ENCODE measurements at places on chromosomes 2 and 18. TPM values are rescaled to one million over a fixed set of nuclear protein-coding genes. Genes with fewer than 3 reads are reported as not detected.

DNA sequence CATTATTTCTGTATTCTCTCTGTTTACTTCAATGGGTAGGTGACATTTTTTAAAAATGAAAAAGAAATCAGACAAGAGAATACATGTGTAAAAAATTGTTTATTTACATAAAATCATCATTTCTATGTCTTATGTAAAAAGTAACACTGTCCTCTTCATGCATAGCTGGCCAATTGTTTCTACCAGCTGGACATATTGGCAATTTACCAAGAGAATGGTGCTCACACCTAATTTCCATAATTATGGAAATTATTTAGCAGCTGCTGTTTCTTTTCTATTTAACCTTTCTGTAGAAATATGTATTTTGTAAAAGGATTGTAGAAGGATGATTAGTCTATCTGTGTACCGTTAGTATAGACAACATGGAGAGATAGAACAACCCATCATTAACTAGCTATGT is 791.9 kb downstream of the TRIB2 start:
- DNase-seq = no peak

GRCh38 chr2:60872510-60872928 is 8.9 kb upstream of the REL start:
- DNase-seq = no peak

DNA sequence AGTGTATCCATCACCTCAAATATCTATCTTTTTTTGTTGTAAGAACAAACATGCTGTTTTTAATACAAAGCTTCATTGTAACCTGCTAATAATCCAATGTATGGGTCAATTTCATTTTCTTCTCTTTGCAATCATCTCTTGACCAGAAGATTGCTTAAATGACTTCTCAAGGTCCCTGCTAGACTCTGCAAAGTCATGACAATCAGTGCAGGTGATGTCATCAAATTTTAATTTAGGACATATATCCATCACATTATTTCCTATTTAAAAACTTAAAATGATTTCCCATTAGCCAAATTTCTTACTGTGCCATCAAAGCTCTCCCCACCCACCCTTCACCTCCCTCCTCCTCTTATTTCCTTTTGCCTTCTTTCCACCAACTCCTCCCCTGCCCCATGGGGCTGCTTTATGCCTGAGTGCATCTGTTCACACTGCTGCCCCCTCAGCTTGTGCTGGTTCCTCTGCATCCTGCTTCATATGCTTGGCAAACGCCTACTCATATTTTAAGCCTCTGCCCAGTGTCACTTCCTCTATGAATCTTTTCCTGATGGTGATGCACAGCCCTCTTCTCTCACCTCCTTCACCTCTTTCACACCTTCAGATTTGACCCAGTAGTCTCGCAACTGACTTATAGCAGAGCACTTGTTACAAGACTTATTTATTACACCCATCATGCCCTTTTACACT is 20.3 kb downstream of the PLEK start:
- DNase-seq = no peak

GRCh38 chr18:46334868-46335281 is 230.7 kb downstream of the HAUS1 start:
- peak; percentile 52 for DNase-seq

DNA sequence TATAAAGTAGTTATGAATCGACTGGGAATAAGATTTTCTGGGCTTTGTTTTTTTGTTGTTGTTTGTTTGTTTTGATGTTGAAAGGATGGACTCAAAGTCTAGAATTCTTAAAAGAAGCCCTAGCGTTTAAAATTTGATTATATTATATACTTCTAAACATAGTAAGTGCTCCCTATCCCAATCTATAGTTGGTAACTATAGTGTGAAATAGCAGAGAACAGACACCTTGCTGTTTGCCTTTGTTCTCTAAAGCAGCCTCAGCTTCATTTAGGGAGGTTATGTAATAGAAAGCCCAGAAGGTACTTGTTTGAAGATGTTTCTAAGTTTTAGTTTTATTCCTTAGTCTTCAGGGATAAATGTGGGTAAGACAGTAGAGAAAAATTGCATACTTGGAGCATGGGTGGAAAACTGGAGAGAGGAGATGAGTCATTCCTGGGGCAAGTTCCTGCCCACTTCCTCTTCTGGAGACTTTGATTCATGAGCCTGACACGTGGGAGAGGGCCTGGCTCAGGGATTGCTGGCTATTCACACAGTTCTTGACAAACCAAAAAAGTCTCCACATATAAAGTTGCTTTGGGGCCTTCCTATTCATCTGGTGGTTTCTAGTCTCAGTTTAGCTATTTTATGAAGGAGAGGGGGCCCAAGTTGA is 131.9 kb downstream of the MYO1B start:
- DNase-seq = peak; percentile 65

- DNase-seq = no peak
These were observed 16.9 kb downstream of the ZBTB7C start for GRCh38 chr18:48392268-48392667.

GRCh38 chr18:36963464-36963863 is 134.5 kb downstream of the KIAA1328 start:
- DNase-seq = no peak

- no peak for DNase-seq
These were observed 40.1 kb upstream of the AKAIN1 start for GRCh38 chr18:5237083-5237722.

- no peak for DNase-seq
These were observed 92.3 kb downstream of the BIN1 start for GRCh38 chr2:127014630-127015029.

GRCh38 chr18:22946217-22946616 is 13.1 kb downstream of the RBBP8 start:
- DNase-seq = no peak

PRKCE gene
- total RNA-seq = 14.8 TPM

DNA sequence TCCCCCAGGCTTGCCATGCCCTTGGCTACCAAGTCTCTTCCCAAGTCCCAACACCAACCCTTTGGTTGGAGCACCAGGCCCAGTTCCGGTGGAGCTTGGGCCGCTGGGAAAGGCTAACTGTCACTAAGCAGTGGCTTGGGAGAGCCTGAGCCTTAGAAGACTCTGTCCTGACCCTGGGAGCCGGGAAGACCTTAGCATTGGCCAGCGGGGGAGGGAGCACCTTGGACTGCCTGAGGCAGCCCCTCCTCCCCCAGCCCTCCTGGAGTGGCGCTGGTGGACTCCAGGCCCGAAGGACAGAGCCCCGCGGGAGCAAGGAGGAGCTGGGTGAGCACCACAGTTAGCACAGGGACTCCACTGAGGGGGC is 62.5 kb upstream of the POMC start:
- no peak for DNase-seq

GRCh38 chr2:67581751-67582150 is 184.6 kb downstream of the ETAA1 start:
- no peak for DNase-seq

- no peak for DNase-seq
These were observed 217.4 kb downstream of the KCNE4 start for GRCh38 chr2:223269386-223269785.

DNA sequence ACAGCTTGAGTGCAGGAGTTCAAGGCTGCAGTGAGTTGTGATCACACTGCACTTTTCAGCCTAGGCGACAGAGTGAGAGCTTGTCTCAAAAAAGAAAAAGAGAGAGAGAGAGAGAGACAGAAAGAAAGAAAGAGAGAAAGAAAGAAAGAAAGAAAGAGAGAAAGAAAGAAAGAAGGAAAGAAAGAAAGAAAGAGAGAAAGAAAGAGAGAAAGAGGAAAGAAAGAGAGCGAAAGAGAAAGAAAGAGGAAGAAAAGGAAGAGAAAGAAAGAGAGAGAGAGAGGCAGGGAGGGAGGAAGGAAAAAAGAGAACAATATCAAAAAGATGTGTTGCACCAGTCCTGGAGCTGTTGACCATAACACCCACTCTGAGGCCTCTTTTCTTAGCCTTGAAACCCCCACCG is 89.8 kb upstream of the MBOAT2 start:
- no peak for DNase-seq

DNA sequence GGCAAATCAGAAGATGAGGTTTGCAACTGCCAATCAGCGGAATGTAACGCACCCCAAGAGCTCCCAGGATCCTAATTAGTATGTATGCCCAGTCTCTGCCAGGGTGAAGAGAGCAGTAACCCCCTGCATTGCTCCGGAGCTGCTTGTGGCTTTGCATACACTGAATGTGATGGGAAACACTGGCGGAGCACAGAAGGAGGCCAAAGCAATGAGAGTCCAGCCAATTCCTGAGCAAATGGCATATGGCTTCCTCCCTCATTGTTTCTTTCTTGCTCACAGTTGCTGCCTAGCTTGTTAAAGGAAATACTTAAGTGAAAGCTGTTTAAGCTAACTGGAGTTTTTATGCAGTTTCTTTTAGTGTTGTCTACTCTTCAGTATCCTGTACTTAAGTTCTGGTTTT is 343.5 kb upstream of the NT5C1B start:
- DNase-seq = no peak

DNA sequence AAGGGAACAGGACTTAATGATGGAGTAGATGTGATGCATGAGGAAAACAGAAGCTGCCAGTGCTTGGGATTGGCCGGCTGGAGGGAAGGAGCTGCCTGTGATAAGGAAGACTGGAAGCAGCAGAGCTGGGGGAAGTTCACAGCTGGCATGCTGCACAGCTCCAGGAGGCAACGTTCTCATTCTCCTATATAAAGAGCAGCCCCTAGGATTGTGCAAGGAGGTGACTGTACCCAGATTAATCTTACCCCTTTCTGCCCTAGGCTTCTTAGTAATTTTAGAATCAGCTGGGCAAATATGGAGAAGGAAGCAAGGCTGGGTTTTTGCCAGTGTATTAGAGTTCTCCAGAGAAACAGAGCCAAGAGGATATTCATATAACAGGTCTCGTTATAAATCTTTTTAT is 155.8 kb downstream of the ALPK2 start:
- no peak for DNase-seq

LYPD1 gene
- not detected for total RNA-seq

DNA sequence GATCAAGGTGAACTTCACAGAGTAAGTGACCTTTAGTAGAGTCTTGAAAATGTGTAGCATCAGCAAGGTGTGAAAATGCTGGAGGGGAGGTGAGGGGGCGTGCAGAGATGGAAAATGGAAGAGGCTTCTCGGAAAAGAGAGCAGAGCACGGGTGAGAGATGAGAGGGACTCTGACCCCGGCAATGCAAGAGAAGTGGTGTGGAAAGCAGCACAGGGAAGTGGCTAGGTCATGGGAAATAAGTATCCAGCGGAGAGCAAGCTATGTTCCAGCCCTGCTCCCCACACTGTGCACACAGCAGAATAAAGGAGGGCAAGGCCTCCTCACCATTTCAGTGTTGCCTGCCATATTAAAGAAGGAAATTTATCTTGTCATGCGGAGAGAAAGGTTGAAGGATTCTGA is 241.7 kb upstream of the DOK6 start:
- DNase-seq = no peak

AQP12A gene
- total RNA-seq = not detected

COLEC11 gene
- 2.1 TPM for total RNA-seq

SCN3A gene
- 0.84 TPM for total RNA-seq

Data from left ventricle myocardium superior (tissue), 1 donor.